HuH-7 (cell line): ENCODE measurements at places on chromosomes 16 and 17.

DNA sequence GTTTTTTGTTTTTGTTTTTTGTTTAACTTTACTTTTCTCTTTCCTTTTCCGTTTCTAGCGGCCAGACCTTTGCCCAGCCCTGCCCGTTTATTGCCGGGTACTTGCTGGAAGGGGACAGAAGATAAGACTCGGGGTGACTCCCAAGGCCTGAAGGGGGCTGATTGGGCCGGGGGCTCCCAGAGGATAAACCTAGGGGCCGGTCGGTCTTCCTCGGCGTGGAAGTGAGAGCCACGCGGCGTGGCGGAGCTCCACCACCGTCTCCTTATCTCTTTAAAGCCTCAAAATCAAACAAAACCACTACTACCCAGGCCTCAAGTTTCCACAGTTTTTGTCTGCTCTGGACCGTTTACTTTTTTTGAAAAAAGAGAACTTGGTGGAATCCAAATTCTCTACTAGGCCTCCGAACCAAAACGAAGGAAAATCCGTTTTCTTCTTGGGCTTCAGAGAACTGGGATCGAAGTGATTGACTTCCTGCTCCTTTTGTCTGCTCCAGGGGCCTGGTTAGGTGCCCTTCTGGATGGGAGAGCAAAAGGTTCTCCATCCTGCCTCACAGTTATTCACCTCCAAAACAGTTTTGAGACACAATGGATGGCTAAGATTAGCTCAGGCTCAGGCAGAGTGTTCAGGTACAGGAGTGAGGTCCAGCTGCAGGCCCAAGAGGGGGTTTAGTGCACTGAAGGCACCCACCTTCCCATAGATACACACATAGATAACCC, 8.5 kb upstream of the HOXB9 start:
- DNase-seq: no peak

DNA sequence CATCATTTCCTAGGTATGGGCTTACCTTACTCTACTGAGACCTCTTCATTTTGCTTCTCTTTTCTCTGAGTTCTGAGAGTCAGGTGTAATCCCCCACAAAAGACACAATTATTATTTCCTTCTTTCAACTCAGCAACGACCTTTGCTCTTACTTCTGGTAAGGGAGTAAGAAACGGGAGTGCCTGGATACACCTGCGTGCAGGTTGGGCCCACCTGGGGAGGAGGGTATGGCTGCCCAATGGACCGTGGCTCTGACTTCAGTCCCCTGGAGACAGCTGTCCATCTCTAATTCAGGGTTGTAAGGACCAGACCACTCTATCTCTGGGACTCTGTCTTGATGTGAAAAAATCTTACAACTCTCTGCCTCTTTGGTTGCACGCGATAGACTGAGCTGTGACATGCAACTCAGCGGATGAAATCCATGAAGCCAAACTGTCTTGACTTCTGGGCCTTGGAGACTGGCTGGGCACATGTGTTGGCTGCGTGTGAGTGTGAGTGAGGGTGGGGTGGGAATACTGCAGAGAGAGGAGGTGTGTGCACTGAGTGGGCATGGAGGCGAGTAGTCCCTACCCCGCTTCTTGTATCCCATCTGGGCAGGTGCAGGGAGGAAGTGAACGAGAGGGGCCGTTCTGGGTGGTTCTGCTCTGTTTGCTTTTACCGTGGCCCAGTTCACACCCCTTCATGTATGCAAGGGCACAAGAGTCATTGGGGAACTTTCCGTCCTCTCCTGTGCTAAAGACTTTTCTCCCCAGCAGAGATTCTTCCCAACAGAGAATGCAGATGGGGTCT, 1.2 kb downstream of the TMEM238L start:
- no peak for DNase-seq

- no peak for DNase-seq
Measured at GRCh38 chr16:89619840-89620239, 6.4 kb downstream of the DPEP1 start.

DNA sequence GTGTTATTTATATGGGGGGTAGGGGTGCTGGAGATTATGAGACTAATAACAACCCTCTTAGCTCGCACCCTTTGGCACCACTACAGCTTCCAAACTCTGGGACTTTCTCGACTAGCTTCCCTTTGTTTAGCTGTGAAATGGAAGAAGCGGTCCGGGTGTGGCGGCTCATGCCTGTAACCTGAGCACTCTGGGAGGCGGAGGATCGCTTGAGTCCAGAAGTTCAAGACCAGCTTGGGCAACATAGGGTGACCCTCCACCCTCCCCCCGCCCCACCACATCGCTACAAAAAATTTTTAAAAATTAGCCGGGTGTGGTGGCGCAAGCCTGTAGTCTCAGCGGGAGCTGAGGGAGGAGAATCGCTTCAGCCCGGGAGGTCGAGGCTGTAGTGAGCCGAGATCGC, 814 bp upstream of the CDH3 start:
- no peak for DNase-seq

- no peak for DNase-seq
Measured at GRCh38 chr17:48299760-48300159, 130.3 kb downstream of the SKAP1 start.

DNA sequence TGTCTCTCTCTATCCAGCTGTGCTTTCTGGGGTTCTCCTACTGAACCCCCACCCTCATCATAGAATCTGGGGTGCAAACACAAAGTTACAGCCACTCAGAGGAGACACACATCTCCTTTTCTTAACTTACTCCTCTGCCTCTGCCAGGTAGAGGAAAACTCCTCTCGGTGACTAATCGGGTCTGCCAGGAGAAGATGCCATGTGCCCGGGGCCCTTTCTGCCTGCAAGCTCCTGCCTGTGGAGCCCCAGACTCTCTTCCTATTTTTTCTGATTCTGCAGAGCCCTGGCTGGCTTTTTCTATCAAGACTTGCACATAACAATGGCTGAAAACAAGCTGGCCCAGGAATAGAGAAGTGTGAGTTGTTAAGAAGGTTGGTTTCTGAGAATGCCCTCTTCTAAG, 10.4 kb downstream of the SLC6A4 start:
- DNase-seq: no peak

GRCh38 chr17:48004983-48005382, 32.6 kb downstream of the COPZ2 start:
- no peak for DNase-seq

- DNase-seq: no peak
Measured at GRCh38 chr16:4385789-4386450, 14.3 kb downstream of the VASN start.

DNA sequence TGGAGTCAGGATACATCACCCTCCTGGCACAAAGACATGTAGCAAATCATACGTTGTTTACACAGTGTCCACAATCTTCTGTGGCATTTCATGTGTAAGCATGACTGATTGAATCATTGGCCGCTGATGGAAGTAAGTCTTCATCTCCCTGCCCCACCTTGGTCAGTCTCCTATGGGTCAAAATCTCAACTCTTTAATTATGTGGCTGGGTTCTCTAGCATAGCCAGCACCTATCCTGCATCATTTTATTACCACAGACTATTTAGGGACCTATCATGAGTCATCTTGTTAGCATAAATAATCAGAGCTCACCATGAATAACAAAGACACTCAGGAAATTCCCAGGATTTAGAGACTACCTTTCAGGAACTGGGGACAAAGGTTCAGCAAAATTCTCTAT, 15.9 kb downstream of the TANC2 start:
- no peak for DNase-seq

- DNase-seq: peak; percentile 46
Measured at GRCh38 chr16:85056211-85056748, 28.7 kb downstream of the KIAA0513 start.

GRCh38 chr17:79339321-79339720, 264.7 kb downstream of the ENGASE start:
- DNase-seq: no peak
